ENCODE measurements at places on chromosomes 11 and 22.

- no peak for DNase-seq
These were observed 1.4 kb upstream of the CASP5 start for GRCh38 chr11:105024394-105024793.

DNA sequence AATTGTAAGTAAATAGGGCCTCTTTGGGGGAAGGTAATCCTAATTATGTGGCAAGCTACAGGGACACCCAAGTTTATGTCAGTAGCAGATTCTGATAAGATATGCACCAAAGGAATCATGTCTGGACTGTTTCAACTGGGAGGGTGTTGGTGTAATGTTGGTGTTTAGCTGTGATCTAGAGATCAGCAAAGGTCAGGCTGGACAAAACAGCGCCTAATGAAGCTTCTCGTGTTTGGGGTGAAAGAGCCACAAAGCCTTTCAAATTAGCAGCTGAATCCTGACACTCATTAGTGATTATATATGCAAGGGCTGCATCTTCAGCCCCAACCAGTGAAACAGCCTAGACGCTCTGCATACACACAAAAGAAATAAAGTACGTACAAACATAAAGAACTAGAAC lies 106.3 kb downstream of the MPPED2 start:
- peak; percentile 19 for DNase-seq

GRCh38 chr11:60069450-60069849 lies 13.0 kb downstream of the MS4A3 start:
- DNase-seq: no peak

GRCh38 chr22:25564979-25565677 lies 653 bp downstream of the GRK3 start:
- DNase-seq: peak; percentile 74

DNA sequence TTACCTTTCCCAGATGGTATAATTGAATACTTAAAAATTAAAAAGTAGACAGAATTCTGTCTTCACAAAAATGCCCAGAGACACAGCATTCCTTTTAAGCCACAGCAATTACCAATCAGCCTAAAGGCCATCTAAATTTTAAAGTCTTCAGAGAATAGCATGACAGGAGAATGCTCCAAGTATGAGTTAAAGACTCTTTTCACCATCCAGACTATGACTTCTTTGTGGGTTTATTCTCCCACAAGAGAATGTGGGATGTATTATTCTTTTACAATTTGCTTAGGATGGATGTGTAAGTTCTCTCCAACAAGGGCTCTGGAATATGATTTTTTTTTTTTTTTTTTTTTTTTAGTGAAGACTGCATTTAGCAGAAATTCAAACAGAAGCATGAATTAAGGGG lies 249.9 kb downstream of the TTC28 start:
- no peak for DNase-seq

DNA sequence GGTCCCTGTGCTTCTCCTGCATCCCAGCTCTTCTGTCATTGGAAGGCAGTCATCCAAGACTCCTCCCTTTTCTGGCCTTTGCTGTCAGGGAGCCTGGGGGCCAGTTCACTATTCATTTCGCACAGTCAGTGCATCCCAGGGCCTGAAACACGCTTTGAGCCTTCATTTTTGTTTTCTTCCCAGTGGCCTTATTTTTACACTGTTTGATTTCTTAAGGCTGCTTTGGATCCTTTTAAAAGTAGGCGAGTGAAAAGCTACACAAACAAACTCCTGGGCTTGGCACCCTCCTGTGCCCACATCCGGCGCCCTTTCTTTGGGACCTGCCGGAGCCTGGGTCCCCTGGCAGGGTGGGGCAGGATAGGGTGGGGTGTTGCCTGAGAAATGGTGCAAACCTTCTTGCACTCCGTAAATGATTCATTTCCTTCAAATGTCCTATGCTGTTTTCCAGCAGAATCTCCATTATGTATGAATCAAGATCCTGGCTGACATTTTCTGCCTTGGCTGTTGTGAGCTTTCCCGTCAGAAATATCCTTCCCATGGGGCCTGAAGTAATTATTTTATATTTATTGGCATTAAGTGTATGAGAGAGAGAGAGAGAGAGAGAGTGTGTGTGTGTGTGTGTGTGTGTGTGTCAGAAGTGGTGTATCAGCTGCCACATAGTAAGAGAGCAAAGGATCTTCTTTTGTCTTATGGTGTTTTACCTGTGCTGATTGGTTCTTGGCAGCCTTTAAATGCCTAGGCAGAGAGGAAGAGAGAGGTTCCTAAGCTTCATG lies 45.6 kb downstream of the BCR start:
- DNase-seq: peak; percentile 74

DNA sequence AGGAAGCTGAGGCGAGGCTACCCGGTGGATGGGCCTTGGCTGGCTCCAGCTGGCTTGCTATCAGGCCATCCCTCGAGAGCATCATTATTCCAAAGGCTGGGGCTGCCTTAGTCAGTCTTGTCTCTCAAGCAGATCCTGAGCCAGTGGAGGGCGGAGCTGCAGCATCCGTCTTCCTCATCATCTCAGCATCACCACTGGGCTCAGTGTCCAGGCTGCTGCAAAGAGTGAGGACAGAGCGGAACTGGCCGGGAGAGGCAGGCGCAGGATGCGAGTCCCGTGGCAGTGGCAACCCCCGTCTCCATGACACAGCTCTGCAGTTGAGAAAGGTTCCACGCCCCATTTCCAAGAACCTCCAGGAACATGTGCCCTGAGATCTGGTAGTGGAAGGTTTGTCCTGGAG lies 4.4 kb downstream of the TP53I11 start:
- no peak for DNase-seq

- DNase-seq: no peak
These were observed 24.1 kb downstream of the USP35 start for GRCh38 chr11:78212586-78213371.

- DNase-seq: no peak
These were observed 1.2 kb downstream of the ALDH3B1 start for GRCh38 chr11:68011051-68011943.

DNA sequence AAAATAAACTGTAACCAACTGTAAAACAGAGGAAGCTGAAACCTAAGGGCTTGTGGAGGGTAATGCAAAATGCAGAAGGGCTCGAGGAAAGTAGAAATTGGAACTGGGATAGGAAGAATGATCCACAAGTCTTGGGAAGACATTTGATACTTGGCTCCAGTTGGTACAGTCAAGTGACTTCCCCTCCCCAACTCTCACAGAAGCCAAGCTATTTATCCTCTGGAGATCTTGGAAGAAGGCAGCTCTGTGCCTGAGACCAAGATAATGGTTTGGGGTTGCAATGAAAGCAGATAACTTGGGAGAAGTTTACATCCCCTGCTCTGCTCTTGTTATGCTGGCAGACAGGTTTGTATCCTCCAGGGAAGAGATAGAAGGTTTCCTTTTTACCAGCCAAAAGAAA lies 198.9 kb upstream of the ZC3H12C start:
- no peak for DNase-seq

- DNase-seq: no peak
These were observed 9.6 kb downstream of the SERPINH1 start for GRCh38 chr11:75571625-75572024.

GRCh38 chr22:46233231-46233630 lies 16.9 kb downstream of the CDPF1 start:
- DNase-seq: peak; percentile 39

DNA sequence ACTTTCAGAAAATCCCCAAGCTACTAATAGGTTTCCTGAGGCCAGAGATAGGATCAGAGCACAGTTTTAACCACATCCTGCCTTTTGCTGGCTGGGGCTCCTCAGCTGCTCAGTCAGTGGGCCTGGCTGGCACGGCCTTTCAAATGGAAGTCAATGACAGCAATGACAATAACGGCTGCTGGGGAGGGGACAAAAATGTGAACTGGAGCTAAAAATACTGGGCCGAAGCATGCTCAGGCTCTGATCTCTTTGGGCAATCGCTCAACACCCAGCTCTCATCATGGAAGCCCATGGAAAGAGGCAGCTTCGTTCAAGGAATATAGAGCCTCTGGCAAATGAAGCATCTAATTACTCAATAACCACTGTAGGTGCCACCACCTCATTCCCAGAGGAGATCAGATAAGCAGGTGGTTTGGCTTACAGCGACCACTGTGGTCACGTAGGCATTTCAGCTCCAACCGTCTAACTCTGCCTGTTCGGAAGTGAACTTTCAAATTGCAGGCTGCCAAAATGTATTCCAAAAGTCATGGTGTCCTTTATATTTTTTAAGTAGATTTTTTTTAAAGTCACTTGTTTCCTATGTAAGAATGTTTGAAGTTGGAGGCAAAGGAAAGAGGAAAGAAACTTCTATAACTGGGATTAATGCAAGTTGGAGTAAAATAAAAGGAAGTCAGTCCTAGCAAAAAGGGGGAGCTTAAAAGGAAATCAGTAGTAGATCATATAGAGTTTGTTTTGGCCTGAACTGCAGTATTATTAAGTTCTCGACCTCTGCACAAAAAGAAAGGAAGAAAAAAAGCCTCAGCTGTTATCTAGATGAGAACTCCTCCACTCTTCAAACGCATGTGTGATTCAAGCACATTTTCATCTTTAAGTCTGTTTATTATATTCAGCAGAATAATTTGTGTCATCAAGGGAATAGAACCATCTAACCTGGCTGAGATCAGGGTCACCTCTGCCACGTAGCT lies 14.1 kb downstream of the WT1 start:
- DNase-seq: no peak

DNA sequence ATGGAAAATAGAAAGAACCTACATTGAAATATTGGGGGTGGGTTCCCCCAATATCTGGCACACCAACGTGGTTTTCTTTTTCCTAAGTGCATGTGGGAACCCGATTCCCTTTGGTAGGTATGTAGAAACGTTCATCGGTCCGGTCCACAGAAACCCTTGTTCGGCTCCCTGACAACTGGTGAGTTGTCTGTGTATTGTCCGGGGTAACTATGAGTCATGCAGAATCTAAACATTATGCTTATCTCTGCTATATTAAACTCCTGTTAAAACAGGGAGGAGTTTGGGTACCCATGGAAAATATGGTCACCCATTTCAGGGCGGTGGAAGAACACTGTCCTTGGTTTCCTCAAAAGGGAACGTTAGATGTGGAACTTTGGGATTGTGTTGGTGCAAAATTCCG lies 25.1 kb upstream of the ALDH3B2 start:
- no peak for DNase-seq

- DNase-seq: no peak
These were observed 50.3 kb downstream of the SHANK2 start for GRCh38 chr11:71201936-71202597.

- DNase-seq: no peak
These were observed 12.4 kb upstream of the MTMR3 start for GRCh38 chr22:29870574-29870973.

DNA sequence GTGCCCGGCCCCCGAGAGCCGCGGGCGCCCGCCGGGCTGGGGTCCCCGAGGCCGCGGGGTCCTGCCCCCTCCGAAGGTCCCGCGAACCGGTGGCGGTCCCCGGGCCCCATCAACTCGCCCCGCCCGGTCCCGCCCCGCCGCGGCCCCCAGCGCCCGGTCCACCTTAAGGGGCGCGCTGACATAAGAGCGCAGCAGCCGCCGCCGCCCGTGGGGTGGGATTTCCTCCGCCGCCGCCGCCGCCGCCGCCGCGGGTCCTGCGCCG lies at the start of gene ZDHHC8:
ZDHHC8 (plus strand) TSS at position 208 of the 262 bp plus-strand sequence. CDS start 144 bp downstream, outside the sequence.
- peak; percentile 48 for DNase-seq

DNA sequence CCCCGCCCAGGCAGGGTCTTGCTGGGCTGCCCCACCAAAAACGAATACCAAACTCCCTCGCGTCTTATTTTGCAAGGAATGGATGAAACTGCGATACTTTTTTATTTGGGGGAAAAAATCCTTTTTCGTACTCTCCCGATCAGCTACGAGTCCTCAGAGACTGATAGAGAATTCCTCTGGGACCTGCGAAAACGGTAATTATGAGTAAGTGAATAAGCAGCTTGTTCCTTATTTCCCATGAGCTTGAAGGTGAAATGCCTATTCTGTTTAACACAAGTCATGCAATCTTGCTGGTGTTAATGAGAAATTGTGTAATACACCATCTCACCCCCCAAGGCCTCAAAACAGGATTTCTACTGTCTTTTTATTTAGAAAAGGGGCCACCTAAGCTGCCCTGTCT lies 5.5 kb downstream of the GRK3 start:
- peak; percentile 15 for DNase-seq

DNA sequence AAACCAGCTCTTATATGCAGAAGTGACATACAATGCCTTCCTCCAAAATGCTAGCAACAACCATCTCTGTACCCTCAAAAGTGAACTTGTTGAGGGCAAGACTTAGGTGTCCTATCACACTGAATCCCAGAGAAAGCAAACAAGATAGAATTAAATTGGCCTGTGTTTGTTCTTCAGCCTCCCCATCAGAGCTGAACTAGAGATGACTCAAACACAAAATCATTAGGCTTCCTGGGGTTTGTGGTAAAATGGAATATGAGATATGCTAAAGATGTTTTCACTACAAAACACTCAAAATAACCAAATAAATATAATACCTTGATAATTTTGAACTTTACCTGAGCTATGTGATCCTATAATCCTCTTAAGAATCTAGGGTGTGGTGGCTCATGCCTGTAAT lies 31.6 kb downstream of the ZNF214 start:
- no peak for DNase-seq

Data from NCI-H69 (cell line).